ENCODE measurements at places on chromosomes 4 and X.
A peak's percentile ranks its signal among the peaks of the same experiment; 100 is the strongest.

GRCh38 chr4:41455206-41455605, 82.8 kb upstream of the LIMCH1 start:
- DNase-seq: no peak

GRCh38 chrX:53681661-53682060, 4.9 kb downstream of the HUWE1 start:
- peak; percentile 7 for DNase-seq

DNA sequence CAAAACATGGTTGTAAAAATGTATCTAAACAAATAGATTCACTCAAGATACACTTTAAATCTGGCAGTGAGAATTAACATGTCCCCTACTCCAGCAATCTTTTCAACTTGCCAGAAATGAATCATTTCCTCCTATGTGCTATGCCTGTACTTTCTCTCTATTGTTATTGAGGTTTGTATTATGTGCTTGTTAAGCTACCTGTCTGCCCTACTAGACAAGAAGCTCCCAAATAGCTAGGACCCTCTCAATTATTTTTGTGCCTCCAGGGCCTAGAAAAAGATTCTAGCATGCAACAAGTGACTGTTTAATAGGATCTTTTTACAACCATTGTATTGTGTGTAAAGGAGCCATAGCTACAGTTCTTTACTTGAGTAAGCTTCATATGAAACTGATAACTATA, 3.5 kb upstream of the SAP30 start:
- DNase-seq: peak; percentile 11

DNA sequence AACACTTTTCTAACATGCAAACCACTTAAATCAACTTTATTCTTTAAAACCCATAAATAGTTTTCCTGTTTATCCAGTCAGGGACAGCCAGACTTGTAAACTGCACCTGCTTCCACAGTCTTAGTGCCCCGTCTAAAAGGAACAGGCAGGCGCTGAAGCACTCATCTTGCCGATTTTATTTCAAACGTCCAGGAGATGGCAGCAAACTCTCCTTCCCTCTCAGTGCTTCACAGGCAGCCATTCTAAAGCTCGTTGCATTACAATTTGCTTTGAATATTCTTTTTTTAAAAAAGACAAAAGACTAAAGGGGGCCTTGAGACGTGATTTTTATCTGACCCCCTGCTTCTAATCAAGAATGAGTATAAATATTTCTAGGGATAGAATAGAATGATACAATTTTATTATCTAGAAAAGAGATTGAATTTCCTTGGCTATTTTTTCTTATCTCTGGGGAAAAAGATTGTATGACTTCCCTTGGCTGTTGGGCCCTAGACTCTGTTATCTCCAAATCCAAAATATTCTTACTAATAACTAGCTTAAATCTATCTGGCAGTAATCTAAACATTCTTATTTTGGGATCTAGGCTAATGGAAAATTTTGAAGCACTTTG, 93.6 kb upstream of the MYOZ2 start:
- DNase-seq: peak; percentile 86

GRCh38 chrX:137366018-137366633, 199.8 kb upstream of the ZIC3 start:
- DNase-seq: no peak

DNA sequence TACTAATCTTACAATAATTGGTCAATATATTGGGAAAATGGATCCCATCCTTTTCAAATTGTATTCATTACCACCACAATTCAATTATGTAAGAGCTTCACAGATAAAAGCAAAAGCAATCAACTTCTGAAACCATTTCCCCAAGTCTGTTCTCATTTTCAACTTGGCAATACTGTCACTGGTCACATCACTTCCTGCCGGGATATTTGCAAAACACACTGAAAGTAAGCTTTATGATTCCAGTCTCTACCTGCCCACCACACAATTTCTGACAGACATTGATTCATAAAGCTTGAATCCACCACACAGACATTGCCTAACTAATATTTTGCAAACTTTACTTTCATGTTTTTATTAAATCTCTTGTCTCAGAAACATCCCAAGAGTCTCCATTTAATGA, 53.6 kb downstream of the LIN54 start:
- no peak for DNase-seq

GRCh38 chr4:177108708-177109107, 201.0 kb upstream of the NEIL3 start:
- DNase-seq: peak; percentile 31

GRCh38 chr4:13977746-13978145, 350.2 kb upstream of the BOD1L1 start:
- DNase-seq: no peak

GRCh38 chr4:108350332-108350731, 181.6 kb upstream of the LEF1 start:
- no peak for DNase-seq
